ENCODE measurements at places on chromosomes 2 and 18.

DNA sequence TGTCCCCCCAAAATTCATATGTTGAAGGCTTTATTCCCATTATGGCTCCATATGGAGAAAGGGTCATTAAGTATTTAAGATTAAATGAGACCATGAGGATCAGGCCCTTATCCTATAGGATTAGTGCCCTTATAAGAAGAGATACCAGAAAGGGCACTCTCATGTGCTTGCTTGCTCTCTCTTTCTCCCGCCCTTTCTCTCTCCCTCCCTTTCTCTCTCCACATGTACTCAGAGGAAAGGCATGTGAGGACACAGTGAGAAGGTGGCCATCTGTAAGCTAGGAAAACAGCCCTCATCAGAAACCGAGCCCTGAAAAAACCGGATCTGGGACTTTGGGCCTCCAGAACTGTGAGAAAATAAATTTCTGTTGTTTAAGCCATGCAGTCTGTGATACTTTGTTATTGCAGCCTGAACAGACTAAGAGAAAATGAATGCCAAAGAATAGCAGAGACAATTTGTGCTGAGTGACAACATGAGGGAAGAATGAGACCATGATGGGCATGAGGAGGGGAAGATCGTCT is 300.0 kb upstream of the SLC39A10 start:
- DNase-seq: no peak

- no peak for DNase-seq
These were observed 46.3 kb downstream of the TANK start for GRCh38 chr2:161206471-161207032.

GRCh38 chr2:231680992-231681852 is 27.1 kb upstream of the PTMA start:
- peak; percentile 94 for DNase-seq

- peak; percentile 53 for DNase-seq
These were observed 146.0 kb downstream of the VAPA start for GRCh38 chr18:10059610-10060468.

- DNase-seq: no peak
These were observed 95.3 kb upstream of the ID2 start for GRCh38 chr2:8586457-8587051.

DNA sequence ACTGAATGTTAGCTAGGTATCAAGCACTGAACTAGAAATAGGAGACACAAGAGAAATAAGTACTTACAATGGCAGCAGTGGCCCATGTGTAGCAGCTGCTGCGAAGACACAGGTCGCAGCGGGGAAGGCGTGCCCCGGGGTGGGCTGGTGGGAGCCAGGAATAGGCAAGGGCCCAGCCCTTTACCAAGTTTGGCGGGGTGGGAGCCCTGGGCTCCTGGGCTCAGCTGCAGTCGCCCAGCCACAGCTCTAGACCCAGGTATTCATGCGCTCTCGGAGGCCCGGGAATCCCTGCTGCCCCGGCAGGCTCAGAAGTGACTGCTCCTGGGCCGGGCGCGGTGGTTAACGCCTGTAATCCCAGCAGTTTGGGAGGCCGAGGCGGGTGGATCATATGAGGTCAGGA is 1287.3 kb downstream of the CNTNAP5 start:
- no peak for DNase-seq

- no peak for DNase-seq
These were observed at the start of gene SPHKAP for GRCh38 chr2:228181098-228182019. Gene SPHKAP (minus strand): TSS chr2:228181687. CDS start chr2:228181598, 89 bp downstream.

DNA sequence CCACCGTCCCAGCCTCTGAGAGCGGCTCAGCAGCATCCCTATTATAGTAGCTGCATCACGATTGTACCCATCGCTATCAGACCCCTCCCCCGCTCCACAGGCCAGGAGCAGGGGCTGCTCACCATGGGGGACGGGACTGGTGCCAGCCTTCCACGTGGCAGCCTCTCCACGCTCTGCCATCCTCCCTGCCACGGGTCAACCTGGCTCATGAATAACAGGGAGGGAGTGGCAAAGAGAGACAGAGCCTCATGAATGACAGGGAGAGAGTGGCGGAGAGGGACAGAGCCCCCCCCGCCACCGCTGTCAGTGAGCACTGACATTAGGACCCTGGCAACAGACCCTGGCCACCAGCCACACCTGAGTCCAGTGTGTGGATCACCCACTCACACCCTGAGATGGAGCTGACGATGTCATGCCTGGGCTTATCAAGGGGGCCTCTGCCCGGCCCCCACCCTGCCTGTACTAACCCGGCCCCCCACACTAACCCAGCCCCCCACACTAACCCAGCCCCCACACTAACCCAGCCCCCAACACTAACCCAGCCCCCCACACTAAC is 16.9 kb downstream of the CROCC2 start:
- peak; percentile 81 for DNase-seq

- DNase-seq: no peak
These were observed 83.8 kb downstream of the DOCK10 start for GRCh38 chr2:224958462-224958857.

DNA sequence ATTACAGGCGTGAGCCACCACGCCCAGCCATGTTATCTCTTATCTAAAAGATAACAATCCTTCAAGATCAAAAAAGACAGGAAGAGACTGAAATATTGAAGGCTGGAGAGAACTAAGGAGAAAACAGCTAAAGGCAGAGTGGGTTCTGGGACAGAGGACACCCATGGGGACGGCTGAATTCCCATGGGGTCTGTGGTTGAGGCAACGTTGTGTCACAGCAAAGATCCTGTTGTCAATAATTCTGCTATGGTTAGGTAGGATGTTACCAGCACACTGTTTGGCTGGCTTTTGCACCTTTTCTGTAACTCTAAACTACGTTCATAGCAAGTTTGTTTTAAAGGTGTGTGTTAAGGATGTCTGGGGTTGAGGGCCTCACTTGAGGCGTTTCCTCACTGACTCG is 137.7 kb upstream of the APCDD1 start:
- no peak for DNase-seq

DNA sequence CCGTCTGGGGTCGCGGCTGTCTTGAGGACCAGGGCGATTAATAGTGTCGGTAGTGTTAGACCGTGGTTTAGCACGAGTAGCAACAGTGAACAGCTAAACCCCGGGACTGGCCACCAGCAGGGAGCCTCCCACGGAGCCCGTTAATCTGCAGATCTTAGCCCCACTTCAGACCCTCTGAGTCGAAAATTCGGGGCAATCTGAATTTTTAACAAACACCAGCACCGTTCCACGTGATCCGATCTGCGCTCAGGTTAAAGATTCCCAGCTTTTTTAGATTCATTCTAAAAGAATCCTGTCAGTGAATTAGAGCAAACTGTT is 479 bp upstream of the ATP5F1A start:
- no peak for DNase-seq

GRCh38 chr2:154182008-154182407 is 310.3 kb downstream of the GALNT13 start:
- no peak for DNase-seq

DNA sequence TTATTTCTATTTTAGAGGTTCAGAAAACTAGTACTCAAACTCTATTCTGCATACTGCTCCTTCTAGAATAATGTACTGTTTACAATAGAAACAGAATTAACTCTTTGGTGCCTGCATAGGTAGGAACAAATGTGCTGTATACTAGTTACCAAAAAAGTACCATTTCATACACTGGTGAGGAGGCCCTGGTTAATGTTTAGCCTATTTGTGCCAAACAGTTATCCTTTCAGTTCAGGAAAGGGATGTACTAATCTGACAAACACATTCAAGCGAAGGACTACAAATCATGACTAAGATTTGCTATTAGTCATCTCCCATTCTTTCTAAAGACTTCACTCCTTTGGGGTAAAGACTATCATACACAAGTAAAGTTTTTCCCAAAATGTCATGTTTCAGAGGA is 47.4 kb downstream of the EXOC6B start:
- DNase-seq: no peak

- no peak for DNase-seq
These were observed 60.1 kb upstream of the ARL4C start for GRCh38 chr2:234556848-234557573.
